ENCODE measurements at places on chromosomes 12 and 14. TPM values are rescaled to one million over a fixed set of nuclear protein-coding genes. Genes with fewer than 3 reads are reported as not detected.
A peak's percentile ranks its signal among the peaks of the same experiment; 100 is the strongest.

- DNase-seq: no peak
These were observed 143.7 kb downstream of the ASCL4 start for GRCh38 chr12:107917912-107918800.

- DNase-seq: no peak
These were observed 41.8 kb downstream of the CORO1C start for GRCh38 chr12:108689314-108690190.

GRCh38 chr12:83866477-83866876 is 1046.1 kb downstream of the SLC6A15 start:
- no peak for DNase-seq

Gene DIABLO
- total RNA-seq: 35.3 TPM

Gene KRT77
- total RNA-seq: not detected

Gene HOXC5
- total RNA-seq: 3.3 TPM

DNA sequence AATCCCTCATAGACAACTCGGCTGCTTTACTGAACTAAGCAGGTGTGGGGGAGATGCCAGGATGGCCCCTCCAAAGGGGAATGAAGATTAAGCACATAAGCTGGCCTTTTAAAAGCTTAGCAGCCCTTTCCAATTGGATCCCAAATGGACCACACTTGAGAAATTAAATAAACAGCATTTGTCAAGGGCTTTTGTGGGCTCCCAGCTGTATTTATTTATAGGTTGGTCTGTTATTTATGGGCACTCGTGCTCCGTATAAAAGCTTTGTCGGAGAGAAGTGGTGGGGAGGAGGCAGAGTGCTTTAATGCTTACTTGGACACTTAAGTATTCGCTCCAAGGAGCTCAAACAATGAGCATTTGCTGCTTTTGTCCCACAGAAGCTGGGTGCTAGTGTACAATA is 580.2 kb downstream of the MED13L start:
- no peak for DNase-seq

DNA sequence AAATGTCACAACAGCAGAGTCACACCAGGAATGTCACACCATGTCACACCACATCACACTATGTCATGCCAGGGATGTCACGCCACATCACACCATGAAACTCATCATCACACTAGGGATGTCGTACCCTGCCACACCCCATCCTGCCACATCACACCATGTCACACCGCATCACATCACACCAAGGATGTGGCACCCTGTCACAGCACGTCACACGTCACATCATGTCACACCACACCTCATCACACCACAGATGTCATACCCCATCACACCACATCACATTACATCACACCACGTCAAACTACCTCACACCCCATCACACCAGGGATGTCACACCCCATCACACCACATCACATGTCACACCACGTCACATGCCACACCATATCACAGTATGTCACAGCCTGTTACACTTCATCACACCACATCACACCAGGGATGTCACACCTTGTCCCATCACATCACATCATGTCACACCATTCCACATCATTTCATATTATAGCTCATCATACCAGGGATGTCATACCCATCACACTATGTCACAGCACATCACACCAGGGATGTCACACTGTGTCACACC is 90.9 kb downstream of the TMEM121 start:
- no peak for DNase-seq

Gene CPNE6
- not detected for total RNA-seq

- DNase-seq: no peak
These were observed 8.4 kb downstream of the KCNH3 start for GRCh38 chr12:49547090-49547690.

GRCh38 chr12:124474709-124475108 is 92.7 kb downstream of the NCOR2 start:
- DNase-seq: peak; percentile 87

Gene KRT8
- 1.3 TPM for total RNA-seq

DNA sequence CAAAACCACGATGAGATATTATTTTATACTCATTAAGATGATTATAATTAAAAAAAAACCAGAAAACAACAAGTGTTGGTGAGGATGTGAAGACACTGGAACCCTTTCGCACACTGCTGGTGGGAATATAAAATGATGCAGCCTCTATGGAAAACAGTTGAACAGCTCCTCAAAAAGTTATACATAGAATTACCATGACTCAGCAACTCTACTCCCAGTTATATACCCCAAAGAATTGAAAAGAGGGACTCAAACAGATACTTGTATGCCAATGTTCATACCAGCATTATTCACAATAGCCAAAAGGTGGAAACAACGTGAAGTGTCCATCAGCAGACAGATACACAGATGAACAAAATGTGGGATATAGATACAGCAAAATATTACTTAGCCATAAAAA is 53.1 kb downstream of the TAOK3 start:
- DNase-seq: no peak

Gene TAS2R20
- total RNA-seq: 0.25 TPM

- no peak for DNase-seq
These were observed 3.0 kb downstream of the NAB2 start for GRCh38 chr12:57091638-57092528.

Gene GLIPR1L1
- total RNA-seq: not detected

Gene ANKRD33
- total RNA-seq: not detected

- DNase-seq: no peak
These were observed 324.5 kb downstream of the PCNX1 start for GRCh38 chr14:71231521-71232393.

- DNase-seq: no peak
These were observed 46.2 kb downstream of the SLC38A1 start for GRCh38 chr12:46222636-46223035.

DNA sequence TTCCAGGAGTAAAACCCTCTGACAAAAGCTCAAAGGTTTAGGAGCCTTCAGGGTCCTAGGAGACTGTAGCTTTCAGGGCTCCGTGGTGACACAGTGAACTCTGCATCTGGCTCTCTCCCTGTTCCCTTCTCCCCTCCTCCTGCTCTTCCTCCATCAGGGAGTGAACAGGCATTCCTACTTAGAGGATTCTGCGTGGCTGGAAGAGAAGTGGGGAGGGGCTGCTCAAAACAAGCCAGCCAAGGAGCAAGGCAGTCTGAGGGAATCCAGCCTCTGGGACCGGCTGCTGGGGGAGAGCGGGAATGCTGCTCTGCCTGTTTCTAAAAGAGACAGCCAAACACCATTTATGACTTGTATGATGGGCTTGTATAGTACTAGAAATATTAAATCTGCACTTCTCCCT is 49.5 kb downstream of the RBMS2 start:
- DNase-seq: no peak

DNA sequence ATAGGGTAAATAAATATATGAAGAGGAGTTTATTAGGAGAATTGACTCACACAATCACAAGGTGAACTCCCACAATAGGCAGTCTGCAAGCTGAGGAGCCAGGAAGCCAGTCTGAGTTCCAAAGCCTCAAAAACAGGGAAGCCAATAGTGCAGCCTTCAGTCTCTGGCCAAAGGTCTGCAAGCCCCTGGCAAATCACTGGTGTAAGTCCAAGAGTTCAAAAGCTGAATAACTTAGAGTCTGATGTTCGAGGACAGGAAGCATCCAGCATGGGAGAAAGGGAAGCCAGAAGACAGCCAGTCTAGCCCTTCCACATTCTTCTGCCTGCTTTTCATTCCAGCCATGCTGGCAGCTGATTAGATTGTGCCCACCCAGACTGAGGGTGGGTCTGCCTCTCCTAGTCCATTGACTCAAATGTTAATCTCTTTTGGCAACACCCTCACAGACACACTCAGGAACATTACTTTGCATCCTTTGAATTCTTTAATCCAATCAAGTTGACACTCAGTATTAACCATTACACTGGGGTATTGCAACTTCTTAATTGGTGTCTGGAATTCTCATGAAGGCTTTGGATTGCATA is 736.5 kb upstream of the LMO3 start:
- DNase-seq: no peak

GRCh38 chr12:3964439-3964838 is 91.2 kb upstream of the PARP11 start:
- no peak for DNase-seq

Gene AMN1
- 11.8 TPM for total RNA-seq

DNA sequence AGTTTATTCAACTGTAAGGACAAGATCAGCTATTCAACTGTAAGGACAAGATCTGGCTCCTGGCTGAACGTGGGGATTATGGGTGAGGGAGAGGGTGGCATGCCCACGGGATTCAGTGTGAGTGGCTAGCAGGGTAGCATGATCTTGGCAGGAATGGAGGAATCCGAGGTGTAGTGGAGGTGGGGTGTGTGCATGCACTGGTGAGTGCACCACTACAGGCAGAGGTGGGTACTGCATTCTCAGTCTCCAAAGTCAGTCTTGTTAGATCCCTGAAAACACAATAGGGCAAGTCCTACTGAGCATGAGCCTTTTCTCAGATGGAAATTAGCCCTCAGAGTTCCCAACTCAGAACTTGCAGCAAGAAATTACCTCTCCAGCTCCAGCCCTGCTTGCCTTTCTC is 32.2 kb upstream of the DCD start:
- DNase-seq: no peak

Gene STX2
- 5.5 TPM for total RNA-seq

DNA sequence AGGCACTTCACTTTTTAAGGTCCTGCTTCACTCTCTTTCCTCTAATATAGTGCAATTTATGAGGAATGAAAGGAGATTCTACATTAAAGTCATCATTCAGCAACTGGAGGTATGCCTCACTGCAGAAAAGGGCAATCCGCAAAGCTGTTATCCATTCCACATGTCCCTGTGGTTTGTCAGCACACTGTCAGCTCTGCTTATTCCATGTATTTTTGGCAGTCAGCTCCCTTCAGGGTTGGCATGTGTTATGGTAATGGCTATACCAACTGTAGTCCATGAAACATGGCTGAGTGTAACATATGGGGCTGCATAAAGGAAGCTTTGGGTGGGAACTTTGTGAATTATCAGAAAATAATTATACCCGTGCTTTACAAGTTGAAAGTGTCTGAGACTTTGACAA is 154.1 kb downstream of the GALC start:
- no peak for DNase-seq

- DNase-seq: no peak
These were observed 11.2 kb upstream of the DHRS2 start for GRCh38 chr14:23624830-23625404.

DNA sequence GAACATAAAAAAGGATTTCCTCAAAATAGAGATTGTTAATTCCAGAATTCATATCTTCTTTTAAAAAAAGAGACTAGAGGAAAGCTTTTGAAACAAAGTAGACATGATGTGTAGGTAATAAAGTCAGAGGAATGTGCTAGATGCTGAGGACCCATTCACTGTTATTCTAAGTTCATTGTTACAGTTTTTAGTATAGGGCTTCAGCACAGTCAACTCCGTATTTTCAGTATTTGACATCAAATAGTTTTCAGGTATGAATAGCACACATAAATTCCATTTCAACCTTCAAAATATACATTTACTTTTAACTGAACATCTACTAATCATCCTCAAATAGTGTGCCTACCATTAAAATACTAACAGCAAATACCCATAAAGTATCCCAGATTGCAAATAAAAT is 227.8 kb downstream of the EPS8 start:
- DNase-seq: no peak

All from psoas muscle (tissue), 8 donors.